Occipital lobe (tissue), 3 donors: ENCODE measurements at places on chromosomes 3 and 15.

GRCh38 chr15:90761629-90762028 is 44.5 kb downstream of the BLM start:
- no peak for DNase-seq

- no peak for DNase-seq
These were observed 11.6 kb downstream of the OXTR start for GRCh38 chr3:8757551-8758518.

GRCh38 chr15:77001351-77001750 is 6.4 kb downstream of the PSTPIP1 start:
- DNase-seq: no peak

GRCh38 chr15:51967583-51967982 is 4.0 kb downstream of the LEO1 start:
- DNase-seq: no peak

- peak; percentile 94 for DNase-seq
These were observed at the start of gene RCN2 for GRCh38 chr15:76931397-76932134. RCN2 (plus strand) TSS chr15:76931749; CDS start chr15:76931842, 93 bp downstream.

DNA sequence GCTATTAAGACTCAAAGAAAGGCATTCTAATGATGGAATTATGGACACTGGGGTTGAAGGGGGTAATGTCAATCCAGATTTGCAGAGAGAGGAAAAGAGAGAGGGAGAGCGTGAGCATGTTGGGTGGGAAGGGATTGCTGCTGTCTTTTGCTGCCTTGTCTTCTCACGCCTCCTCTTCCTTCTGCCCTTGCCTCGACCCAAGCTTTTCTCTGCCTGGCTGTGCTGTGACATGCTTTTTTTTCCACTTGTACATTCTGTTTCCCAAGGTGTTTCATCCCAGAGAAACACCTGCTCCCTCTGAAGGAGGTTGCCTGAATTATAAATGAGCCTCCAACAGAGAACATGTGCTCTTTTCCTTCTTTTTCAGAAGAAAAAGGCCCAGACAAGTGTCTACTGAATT is 80.3 kb downstream of the BDH1 start:
- DNase-seq: no peak

GRCh38 chr3:61589856-61590255 is 28.5 kb downstream of the PTPRG start:
- DNase-seq: no peak

DNA sequence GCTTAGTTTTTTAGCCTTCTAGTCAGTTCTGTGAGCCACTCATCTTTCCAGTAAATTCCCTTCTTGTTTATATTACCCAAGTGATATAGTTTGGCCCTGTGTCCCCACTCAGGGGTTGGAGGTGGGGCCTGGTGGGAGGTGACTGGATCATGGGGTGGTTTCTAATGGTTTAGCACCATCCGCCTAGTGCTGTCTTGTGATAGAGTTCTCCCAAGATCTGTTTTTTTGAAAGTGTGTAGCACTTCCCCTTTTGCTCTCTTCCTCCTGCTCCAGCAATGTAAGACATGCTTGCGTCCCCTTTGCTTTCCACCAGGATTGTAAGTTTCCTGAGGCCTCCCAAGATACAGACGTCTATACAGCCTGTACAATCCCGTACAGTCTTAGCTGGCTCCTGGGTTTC is 53.7 kb upstream of the INO80 start:
- DNase-seq: no peak

DNA sequence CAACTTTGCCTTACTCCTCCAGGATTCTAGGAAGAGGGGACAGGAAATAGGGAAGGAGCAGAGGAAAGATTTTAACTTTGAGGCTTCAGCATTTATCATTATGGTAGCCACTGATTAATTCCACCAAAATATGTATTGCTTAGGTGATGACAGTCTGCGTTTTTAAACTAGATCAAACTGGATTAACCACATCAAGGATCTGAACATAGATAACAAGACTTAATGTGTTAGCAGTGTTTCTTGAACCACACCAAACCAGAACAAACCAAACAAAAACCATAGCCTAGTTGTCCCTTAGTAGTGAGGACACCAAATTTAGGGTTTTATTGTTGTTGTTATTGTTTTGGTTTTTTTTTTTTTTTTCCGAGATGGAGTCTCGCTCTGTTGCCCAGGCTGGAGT is 113.5 kb upstream of the LMOD3 start:
- DNase-seq: no peak

- DNase-seq: no peak
These were observed 408.8 kb upstream of the C2CD4B start for GRCh38 chr15:62573876-62574275.

DNA sequence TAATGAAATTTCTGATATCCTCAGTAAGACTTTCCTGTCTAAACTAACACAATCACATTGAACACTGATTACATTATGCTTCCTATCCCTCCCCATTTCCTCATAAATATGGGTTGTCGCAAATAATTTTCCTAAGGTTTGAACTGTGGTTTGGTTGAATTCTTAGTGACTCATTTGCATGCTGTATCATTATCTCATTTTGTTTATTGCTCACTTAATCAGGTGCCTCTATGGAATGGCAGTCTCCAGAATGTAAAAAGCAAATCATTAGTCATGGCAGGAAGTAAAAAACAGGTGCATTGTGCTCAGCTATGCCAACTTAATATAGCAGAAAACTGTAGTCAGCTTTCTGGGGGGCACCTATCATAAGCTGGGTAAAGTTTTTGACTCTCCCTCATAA is 216.0 kb upstream of the ZBTB20 start:
- DNase-seq: no peak

DNA sequence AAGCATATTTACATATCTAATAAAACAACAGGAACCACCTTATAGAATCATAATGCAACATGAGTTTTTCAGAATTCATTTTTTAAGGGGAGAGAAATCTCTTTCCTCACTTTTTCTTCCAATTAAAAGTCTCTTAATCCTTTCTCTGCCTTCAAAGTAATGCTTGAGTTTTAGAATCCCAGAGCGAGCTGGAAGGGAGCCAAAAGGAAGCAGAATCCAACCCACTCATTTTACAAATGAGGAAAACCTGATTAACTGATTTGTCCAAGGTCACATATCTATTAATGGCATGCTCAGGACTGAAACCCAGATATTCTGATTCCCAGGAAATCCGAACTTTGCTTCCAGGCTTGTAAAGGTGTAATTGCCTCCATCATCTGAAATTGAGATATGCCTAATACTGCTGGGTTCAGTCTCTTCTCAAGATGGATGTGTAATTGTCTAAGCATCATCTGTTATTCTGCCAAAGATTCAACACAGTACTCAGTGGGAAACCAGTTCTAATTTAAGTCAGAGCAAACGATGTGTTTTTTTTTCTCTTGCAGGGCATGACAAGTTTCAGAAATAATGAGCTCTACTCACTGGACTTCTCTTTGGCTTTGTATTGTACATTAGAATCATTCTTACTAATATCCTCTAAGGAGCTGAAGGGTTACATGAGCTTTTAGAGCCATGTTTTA is 481.4 kb upstream of the CFAP20DC start:
- DNase-seq: no peak

GRCh38 chr3:177515786-177516157 is 318.5 kb upstream of the TBL1XR1 start:
- no peak for DNase-seq

DNA sequence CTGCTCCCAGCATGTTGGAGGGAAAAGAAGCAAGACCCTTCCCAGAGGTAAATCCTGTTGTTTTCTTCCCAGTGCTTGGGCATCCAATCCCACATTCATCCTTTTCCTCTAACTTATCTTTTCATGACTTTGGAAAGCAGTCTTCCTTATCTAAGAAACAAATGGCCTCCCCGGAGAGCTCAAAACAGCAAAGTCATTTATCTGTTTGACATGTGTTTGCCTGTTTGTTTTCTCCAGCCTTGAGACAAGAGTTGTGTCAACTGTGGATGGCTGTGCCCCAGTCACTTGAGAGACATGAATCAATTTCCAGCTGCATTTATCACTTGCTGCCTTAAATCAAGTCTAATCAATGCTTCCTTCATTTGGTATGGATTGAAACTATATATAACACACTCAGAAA is 103.9 kb downstream of the SHQ1 start:
- DNase-seq: no peak

GRCh38 chr15:62753518-62754221 is 288.9 kb upstream of the TPM1 start:
- DNase-seq: no peak

DNA sequence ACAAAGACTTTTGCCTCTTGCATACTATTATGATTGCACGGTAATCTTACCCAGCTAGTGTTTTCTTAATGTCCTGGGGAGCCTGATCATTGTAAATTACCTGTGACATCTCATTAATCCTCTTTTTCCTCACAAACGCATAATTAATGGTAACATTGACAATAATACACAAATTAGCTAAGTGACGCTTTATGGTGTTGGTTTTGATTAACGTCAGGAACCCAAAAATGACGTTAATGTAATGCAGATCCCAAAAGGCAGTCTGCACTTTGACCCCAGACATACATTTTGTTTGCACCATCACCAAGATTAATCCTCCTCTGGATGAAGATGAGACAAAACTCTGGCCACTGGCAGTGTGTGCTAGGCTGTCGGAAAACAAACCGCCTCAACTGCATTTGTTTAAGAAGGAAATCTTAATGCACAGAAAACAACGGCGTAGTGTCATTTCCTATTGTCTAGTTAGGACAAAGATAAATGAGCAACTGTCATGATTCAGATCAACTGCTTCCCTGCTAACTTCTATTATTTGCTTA is 83.9 kb upstream of the CDIN1 start:
- no peak for DNase-seq

DNA sequence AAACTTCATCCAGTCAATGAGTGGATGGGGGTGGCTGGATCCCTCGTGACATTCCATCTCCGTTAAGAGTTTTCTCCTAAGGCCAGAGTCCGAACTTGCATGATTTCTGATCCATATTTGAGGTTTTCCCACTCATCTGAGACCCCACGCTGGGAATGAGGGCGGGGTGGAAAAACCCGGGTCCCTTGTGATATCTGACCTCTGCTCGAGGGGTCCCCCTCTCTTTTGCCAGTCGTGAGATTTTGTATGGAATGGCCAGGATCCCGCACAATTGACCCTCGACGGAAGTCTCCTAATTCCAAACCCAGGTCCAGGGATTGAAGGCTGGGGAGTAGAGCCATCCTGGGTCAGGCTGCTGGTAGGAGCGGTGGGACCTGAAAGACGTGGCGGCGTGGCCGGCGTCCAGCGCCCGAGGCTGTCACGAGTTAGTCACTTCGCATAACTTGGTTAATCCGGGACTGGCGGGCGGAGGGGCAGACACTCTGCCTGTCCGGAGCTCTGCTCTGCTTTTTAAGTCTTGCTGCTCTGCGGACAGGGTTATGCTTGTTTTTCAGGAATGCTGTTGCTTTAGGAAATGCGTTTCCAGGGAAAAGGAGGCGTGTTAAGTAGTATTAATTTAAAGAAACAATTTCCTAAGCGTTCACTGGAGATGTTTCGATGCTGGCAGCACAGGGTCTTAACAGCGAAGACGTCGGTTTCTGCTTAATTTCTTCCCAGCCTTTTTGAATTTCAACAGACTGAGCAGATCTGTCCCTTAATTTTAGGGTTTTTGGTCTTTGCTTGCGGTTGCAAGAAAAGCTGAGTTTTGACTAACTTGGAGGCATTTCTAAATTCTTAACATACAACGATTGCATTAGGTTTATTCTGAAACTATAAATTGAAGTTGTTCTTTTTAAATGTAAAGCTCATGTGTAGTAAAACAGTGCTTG is 69.7 kb upstream of the LRRFIP2 start:
- DNase-seq: peak; percentile 17

- no peak for DNase-seq
These were observed 488.7 kb upstream of the PROK2 start for GRCh38 chr3:72273615-72274014.

GRCh38 chr15:67382723-67383122 is 128.1 kb downstream of the IQCH start:
- no peak for DNase-seq

DNA sequence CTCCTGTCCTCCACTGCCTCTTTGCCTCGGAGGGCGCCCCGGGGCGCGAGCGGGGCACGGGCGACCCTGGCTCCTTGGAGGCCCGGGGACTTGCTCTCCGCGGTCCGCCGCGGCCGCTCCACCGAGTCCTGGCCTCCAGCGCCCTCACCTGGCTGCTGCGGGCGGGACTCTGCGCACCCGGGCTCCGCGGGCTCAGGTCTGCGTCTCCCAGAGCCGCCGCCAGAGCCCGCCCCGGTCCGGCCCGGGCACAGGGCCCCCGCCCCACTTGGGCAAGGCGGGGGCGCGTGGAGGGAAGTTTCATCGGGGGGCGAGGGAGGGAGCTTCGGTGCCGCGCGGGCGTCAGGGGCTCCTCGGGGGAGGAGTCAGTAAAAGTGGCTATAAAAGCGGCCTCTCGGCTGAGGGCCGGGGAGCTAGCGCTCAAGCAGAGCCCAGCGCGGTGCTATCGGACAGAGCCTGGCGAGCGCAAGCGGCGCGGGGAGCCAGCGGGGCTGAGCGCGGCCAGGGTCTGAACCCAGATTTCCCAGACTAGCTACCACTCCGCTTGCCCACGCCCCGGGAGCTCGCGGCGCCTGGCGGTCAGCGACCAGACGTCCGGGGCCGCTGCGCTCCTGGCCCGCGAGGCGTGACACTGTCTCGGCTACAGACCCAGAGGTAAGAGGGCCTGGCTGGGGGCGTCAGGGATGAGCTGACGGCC is at the start of gene CEMIP:
TSS of gene CEMIP (plus strand) at position 407 of the 694 bp plus-strand sequence. CDS start 94,510 bp downstream, outside the sequence.
- DNase-seq: peak; percentile 65

GRCh38 chr3:129352650-129353588 is 74.2 kb downstream of the HMCES start:
- no peak for DNase-seq

DNA sequence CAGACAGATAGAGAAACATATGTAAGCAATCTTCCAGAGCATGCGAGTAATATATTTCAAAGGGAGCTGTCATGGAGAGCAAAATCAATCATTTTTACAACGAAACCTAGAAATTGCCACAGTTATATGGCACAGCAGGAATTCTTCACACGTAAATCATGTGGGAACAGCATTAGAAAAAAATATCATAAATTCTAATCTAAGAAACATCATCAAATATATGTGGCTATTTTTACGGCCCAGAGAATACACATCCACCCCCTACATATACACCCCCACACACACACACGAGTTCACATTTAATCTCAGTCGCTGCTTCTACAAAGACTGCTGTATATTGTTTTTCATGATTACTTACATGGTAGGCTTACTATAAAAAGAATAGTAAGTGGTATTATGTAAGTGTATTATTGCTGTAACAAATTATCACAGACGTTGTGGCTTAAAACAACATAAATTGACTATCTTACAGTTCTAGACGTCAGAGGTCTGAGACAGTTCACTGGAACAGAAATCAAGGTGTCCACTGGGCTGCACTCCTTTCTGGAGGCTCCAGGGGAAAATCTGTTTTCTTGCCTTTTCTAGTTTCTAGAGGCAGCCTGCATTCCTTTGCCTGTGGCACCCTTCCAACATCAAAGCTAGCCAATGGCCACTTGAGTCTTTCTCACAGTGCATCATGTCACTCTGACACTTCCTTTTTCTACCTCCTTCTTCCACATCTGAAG is 363.3 kb downstream of the ULK4 start:
- no peak for DNase-seq

GRCh38 chr3:185030399-185030798 is 122.5 kb downstream of the C3orf70 start:
- DNase-seq: no peak

GRCh38 chr3:25033407-25034029 is 394.5 kb upstream of the RARB start:
- DNase-seq: peak; percentile 7

- DNase-seq: no peak
These were observed 46.3 kb upstream of the ACKR4 start for GRCh38 chr3:132550579-132551305.

- no peak for DNase-seq
These were observed 21.0 kb upstream of the HACD2 start for GRCh38 chr3:123605789-123606234.
